ENCODE measurements at places on chromosomes 3 and 15.

DNA sequence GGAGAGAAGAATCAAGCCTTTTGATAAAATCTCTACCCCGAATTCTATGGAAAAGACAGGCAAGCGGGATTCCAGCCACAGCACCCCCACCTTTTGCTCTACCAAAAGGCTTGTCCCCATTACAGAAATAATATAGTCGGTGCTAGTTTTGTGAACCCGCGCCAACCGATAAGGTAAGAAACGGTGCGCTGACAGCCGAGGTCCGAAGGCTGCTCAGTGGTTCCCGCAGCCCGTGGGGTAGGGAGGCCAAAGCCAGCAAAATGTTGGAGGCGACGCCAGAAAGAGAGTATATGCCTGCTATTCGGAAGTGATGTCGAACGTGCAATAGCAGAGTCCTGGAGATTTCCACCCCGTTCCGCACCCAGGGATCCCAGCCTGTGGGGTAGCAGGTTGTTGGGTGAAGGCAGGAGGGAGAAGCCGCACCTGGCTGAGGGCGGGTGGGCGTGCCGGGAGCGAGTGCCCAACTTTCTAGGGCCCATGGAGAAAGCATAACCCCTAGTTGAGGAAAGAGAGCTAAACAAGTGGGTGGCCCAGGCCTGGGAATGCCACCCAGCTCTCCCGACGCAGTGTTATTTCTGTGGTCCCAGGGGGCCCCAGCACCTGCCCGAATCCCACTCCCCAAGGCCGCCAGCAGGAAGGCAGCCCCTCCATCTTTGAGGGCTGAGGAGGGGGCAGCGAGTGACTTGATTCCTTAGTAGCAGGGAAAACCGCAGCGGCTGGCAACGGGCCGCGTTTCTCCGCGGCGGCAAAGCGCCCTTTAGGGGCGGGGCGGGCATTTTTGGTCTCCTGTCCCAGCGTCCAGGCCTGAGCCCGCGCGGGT, 7.9 kb upstream of the SOX2 start:
- DNase-seq: no peak

DNA sequence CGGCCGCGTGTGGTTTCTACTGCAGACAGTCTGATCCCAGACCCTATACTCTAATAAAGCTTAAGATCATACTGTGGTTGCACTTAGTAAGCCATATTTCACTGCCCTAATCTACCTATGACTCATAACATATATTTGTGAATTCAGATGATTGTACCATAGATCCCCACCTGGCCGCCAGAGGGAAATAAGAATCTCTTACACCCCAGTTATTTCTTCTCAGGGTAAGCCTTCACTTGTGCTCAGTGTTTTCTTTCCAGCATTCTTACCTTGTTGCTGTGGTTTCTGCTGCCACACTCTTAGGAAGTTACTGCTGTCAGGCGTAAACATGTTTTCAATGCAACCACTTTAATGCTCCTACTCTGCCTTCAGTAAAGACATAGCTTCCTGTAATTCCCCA, 105.9 kb downstream of the B3GALNT1 start:
- DNase-seq: no peak

DNA sequence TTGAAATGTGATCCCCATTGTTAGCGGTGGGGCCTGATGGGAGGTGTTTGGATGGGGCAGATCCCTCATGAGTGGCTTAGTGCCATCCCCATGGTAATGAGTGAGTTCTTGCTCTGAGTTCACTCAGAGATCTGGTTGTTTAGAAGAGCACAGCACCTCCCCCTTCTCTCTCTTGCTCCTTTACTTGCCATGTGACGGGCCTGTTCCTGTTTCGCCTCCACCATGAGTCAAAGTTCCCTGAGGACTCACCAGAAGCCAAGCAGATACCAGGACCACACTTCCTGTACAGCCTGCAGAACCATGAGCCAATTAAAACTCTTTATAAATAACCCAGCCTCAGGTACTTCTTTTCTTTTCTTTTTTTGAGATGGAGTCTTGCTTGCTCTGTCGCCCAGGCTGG, 46.6 kb downstream of the ANP32A start:
- no peak for DNase-seq

GRCh38 chr15:57667171-57667849, 39.2 kb upstream of the POLR2M start:
- no peak for DNase-seq
